H9 (cell line): ENCODE measurements at places on chromosomes 6 and 20. TPM values are rescaled to one million over a fixed set of nuclear protein-coding genes. Genes with fewer than 3 reads are reported as not detected.

DNA sequence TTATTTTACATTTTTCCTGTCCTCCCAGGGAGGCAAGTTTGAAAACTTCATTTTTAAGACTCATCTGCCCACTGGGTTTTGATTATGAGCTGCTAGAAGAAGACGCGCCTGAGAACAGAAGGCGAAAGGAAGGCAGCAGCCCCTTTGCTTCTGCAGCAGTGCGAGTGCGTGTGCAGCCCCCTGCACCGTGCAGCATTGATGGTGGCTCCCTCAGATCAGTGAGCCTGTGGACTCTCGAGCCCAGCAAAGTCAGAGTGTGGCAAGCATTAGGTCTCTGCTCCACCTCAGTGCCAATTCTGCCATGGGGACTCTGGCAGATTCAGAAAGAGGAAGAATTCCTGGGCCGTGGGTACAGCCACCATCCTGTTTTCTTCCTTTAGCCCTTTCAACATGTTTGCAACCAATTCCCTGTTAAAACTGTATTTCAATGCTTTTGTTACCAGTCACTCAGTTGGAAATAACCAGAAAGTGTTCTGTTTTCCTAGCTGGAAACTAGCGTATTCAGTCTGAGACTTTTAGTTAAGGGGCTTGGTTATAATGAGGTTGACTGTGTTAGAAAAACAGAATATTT is 134.8 kb upstream of the OGFRL1 start:
- DNase-seq = no peak
- H3K4me1 ChIP-seq = peaks cover 2% of the 10 kb centered on the region; the same call in 1 of the 2 replicates
- no peak overlapping the region for H3K27ac ChIP-seq
- no peaks in the 10 kb centered on the region for H3K36me3 ChIP-seq
- H3K27me3 ChIP-seq = no peaks in the 10 kb centered on the region

FRS3 gene
- total RNA-seq = 4.6 and 4.8 TPM in 2 replicates

SH3BGRL2 gene
- 11.7 and 11.8 TPM in 2 replicates for total RNA-seq

DNA sequence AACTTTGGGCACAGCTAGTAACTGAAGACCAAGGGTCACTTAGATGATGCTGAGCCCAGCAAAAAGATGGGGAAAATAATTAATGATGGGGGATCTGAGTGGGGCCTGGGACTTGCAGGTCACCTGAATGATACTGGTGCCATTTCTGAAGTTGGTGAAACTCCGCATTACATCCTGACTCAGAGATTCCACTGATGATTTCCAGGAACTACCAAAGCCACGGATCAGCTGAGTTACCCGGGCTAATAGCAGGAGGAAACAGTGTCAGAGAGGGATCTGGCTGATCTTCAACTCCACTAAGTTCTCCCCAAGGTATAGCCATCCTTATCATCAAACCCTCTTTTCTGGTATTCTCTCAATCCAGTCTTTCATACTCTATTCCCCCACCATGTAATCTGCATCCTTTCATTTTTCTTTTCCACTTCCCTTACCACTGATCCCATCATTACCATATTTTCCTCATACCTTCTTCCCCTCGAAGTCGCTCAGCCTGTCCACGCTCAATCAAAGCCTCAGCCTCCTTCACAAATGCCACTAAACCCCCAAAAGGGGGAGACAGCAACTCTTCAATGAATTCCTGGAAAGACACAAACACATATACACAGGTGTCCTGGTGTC is 20.2 kb downstream of the VPS52 start:
- no peak for DNase-seq
- no peak overlapping the region for H3K4me3 ChIP-seq
- no peak overlapping the region for H3K27ac ChIP-seq
- H3K36me3 ChIP-seq = peaks cover 29% of the 10 kb centered on the region
- no peaks in the 10 kb centered on the region; the same call in 1 of the 2 replicates for H3K4me1 ChIP-seq

- H3K36me3 ChIP-seq = no peaks in the 10 kb centered on the region
- no peaks in the 10 kb centered on the region; the same call in 1 of the 2 replicates for H3K27me3 ChIP-seq
- H3K27ac ChIP-seq = no peak overlapping the region
These were observed 689.4 kb upstream of the MAP3K7 start for GRCh38 chr6:91276315-91276714.
